ENCODE measurements at places on chromosomes 13 and 19.

DNA sequence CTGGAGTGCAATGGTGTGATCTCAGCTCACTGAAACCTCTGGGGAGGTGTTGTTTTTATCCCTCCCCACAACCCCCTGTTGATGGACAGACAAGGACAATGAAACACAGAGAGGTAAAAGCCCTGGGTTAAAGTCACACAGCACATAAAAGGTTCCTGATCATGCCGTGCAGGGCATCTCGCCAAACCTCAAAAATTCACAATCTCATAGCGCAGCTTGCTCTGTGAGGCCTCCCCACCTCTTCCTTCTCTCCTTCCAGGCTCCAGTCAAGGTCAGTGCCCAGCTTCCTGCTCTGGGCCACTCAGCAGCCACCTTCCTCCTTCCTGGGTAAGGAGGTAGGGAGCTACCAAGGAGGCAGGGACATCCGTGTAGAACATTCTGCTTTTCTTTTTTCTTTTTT, 2.3 kb downstream of the FUT2 start:
- ATAC-seq = peak; percentile 20

DNA sequence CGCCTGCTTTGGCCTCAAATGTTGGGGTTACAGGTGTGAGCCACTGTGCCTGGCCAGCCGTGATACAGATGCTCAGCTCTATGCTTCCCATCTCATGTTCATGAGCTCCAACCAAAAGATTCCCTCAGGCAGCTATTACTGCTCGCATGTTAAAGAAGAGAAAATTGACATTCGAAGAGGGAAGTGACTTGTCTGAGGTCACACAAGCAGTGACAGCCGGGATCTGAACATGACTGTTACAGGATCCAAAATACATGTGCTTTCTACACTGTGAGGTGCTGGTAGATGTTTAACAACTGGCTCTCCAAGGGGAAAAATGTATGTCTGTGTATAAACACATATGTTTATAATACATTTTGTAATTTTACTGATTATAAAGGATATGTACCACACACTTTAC, 11.3 kb downstream of the FPR1 start:
- ATAC-seq = no peak

GRCh38 chr19:4010808-4011110, 3.2 kb downstream of the PIAS4 start:
- no peak for ATAC-seq

- no peak for ATAC-seq
Measured at GRCh38 chr19:20320191-20320590, 153.2 kb downstream of the ZNF486 start.
